Naive thymus-derived CD8-positive, alpha-beta T cell (primary cell): ENCODE measurements at places on chromosomes 1 and 21. TPM values are rescaled to one million over a fixed set of nuclear protein-coding genes. Genes with fewer than 3 reads are reported as not detected.

C1orf94 gene
- total RNA-seq = not detected

KCNK2 gene
- total RNA-seq = not detected

TARBP1 gene
- 61.1 TPM for total RNA-seq

BTBD19 gene
- total RNA-seq = 8.8 TPM

OR2T35 gene
- total RNA-seq = not detected

TCP10L gene
- total RNA-seq = 0.91 TPM

PTPN22 gene
- total RNA-seq = 26.6 TPM

LHX8 gene
- total RNA-seq = not detected

NR1I3 gene
- not detected for total RNA-seq

FASLG gene
- total RNA-seq = 0.18 TPM

DMBX1 gene
- total RNA-seq = not detected
